ENCODE measurements at places on chromosomes 2 and 18.

- no peak for DNase-seq
Measured at GRCh38 chr18:346600-346999, 78.8 kb upstream of the THOC1 start.

- DNase-seq = no peak
Measured at GRCh38 chr2:68565273-68565672, 78.1 kb upstream of the PROKR1 start.

- DNase-seq = no peak
Measured at GRCh38 chr2:67572721-67573435, 175.7 kb downstream of the ETAA1 start.

- no peak for DNase-seq
Measured at GRCh38 chr2:50763776-50764175, 268.2 kb downstream of the NRXN1 start.

GRCh38 chr2:236473691-236474090, 95.9 kb upstream of the ACKR3 start:
- DNase-seq = no peak

DNA sequence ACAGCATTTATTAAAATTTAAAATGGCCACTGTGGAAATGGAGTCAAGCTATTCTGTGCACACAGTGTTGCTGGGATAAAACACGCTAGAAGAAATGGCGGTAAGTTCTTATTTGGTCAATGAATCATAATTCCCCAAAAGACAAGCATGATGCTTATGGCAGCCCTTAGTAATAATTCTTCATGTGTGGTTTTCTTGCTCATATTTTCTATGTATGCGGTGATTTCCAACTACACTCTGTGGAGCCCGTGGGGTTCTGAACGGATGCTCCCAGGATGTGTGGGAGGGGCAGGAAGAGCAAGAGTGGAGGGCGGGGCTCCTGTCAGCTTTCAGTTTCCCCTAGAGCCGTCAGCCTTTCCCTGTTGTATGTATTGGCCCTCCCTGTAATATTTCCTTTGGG, 91.7 kb upstream of the RMDN2 start:
- DNase-seq = no peak

- no peak for DNase-seq
Measured at GRCh38 chr2:15812187-15812780, 128.1 kb upstream of the MYCN start.

DNA sequence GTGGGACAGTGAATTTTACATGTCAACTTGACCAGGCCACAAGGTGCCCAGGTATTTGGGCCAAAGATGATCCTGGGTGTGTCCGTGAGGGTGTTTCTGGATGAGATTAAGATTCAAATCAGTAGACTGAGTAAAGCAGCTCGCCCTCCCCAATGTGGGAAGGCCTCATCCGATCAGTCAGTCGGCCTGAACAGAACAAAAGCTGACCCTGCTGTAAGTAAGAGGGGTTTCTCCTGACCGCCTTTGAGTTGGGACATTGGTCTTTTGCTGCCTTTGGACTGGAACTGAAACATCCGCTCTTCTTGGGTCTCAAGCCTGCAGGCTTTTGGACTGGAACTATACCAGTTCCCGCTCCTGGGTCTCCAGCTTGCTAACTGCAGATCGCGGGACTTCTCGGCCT, 233.3 kb downstream of the KLHL29 start:
- no peak for DNase-seq

DNA sequence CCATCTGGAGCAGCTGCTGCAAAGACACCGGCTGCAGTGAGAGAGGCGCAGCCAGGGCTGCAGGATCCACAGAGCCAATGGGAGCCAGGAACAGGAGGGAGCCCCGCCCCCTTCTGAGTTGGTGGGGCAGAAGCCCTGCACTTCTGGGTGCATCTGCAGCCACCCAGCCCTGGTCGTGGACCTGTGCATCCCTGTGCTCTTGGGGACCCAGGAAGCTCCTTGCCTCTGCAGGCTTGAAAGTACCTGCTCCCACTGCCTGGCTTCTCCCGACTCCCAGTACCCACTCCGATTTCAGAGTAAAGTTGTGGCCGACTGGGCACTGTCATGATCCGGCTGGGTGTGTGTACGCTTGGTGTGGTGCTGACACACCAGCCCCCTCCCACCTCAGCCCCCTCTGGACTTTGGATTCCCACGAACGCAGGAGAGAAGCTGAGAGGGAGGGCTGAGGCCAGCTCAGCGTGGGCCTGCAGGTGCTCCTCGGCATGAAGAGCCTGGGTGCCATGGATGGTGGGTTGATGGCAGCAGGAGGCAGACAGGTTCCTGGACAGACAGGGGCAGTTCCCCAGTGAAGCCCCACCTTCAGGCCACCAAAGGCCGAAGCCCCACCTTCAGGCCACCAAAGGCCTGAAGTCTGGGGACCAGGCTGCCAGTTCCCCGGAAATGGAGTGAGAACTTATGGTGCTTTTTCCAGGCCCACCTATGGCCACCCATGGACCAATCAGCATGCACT, 34.9 kb downstream of the LRRTM4 start:
- DNase-seq = no peak

GRCh38 chr2:103809941-103810441, 1043.9 kb upstream of the POU3F3 start:
- no peak for DNase-seq

Data from NCI-H2081 treated with DMSO at 0.1 percent for 48 hours (cell line).